ENCODE measurements at places on chromosomes 1 and 21.

DNA sequence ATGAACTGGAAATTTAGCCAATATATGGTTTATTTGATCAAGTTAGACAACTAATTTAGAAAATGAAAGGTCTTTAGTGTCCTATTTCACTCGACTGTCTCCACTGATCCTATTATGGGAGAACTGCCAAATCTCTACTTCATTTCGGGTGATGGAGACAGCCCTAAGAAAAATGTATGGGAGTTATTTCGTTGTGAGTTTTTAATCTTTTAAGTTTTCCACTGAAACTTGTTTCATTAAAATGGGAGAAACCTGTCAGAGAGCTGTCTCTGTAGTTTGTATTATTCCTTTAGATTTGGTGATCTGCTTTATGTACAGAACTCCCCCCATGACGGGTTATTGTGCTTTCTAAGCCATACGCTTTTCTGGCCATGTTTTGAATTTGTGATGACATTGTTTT lies 899.7 kb downstream of the ADGRL2 start:
- DNase-seq = no peak

GRCh38 chr1:61046434-61046833 lies 35.9 kb upstream of the NFIA start:
- no peak for DNase-seq

- no peak for DNase-seq
Measured at GRCh38 chr1:64343823-64344190, 126.1 kb upstream of the CACHD1 start.

GRCh38 chr1:11499601-11500331 lies 20.8 kb downstream of the DISP3 start:
- no peak for DNase-seq

GRCh38 chr1:37465593-37466517 lies 8.5 kb upstream of the ZC3H12A start:
- no peak for DNase-seq
